NCI-H1092 (cell line): ENCODE measurements at places on chromosomes 3 and 15.
A peak's percentile ranks its signal among the peaks of the same experiment; 100 is the strongest.

- DNase-seq, result no peak
Measured at GRCh38 chr3:50163572-50164455, 8.7 kb downstream of the SEMA3F start.

- DNase-seq, result no peak
Measured at GRCh38 chr15:95405447-95405846, 925.1 kb upstream of the NR2F2 start.

- DNase-seq, result no peak
Measured at GRCh38 chr3:189269365-189269764, 97.6 kb downstream of the TPRG1 start.

- no peak for DNase-seq
Measured at GRCh38 chr3:143613226-143613625, 235.0 kb downstream of the SLC9A9 start.

DNA sequence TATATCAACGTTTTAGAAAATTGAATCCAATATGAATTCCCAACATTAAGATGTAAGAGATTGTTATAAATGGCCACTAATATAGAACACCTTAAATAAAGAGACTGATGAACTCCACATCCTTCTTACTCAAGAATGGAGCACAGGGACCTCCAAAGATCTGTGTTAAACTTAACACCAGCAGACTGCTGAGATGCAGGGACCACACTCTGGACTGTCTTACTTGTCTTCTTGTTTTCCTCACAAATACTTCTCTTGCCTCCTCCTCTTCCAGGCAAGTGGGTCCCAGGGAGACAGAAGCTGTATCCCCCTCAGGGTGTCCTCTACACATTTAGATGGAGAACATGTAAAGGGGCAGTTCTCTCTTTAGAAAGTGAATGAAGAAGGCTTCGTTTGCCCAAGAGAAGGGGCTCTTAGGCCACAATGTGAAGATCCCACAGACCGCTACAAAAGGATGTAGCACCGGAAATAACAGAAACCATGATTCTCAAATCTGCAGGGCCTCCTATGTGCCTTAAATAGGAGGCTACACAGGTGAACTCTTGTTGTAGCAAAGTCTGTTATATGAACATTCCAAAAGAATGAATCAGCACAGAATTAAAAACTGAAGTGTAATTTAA lies 52.2 kb downstream of the SATB1 start:
- no peak for DNase-seq

DNA sequence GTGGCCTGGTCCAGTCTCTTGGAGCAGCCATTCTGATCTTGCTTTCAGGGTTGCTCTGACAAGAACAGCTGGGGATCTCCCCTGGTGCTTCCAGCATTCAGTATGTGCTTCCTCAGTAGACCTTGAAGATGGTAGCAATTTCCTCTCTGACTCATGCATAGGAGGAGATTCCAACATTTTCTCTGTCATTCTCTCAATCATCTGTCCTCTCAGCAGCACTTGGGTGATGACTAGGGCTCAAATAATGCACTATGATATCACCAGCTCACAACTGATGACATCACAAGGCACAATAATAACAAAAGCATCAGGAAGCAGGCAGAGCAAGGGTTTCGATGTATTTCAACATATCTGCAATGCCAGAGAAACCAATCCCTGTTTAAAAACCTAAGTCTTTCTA lies 52.7 kb downstream of the NFKBIZ start:
- no peak for DNase-seq

DNA sequence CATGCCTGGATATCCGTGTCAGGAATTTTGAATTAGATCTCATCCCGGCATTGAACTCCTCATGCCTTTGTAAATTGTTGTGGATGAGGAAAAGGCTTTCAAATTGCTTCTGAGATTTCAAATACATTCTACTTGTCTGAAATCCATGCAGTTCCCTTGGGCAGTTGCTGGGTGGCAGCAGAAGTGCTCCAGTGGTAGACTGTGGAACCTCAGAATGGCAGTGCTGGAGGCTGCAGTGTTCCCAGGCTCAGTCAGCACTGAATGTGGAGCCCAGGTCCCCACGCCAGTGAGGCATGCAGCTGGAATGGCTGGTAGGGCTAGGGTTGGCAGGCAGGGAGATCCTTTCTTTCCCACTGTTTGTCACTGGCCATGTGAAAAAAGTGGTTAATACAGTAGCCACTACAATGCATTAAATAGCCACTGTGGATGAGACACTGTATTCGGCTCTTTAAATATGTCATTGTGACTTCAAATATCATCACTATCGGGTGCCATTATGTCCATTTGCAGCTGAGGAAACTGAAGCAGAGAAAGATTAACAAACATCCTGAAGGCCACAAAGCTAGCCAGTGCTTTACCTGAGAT lies 98.6 kb downstream of the TPRG1 start:
- peak; percentile 43 for DNase-seq

DNA sequence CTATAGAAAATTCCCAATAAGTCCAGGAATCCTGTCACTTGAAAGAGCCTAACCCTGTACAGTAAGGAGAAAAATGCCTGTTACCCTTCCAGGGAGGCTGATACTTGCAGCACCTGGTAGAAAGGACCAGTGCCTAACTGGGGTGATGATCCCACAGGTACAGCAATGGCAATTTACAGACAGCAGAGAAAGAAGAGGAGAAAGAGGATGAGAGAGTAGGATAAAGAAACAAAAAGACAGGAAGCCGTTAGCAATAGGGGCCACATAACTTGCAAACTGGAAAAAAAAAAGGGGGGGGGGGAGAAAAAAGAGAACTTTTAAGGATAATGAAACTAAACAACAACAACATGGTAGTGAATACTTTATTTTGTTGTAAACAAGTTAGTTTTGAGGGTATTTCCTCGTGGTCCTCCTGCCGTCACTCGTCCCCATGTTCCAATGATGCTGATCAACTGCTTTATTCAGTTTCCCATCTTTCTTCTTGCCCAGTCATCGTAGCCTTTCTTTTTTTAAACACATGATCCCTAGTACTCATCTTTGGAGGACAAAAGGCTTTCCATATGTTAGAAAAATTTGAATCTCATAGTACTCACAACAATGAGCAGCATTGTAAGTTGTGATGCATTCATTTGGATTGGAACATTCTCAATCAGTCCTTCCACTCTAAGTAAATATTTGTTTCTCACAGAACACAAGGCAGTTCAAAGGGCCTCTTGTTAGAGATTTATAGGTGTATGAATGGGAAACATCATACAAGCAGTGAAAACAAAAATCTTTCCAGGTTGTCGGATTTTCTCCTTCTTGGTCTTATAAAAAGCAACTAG lies 8.6 kb downstream of the TM4SF1 start:
- DNase-seq, result no peak

GRCh38 chr15:100691321-100691720 lies 88.9 kb downstream of the ASB7 start:
- DNase-seq, result no peak

GRCh38 chr15:68396068-68396467 lies 35.9 kb downstream of the ITGA11 start:
- DNase-seq, result no peak
